ENCODE measurements at places on chromosomes 7 and 10. TPM values are rescaled to one million over a fixed set of nuclear protein-coding genes. Genes with fewer than 3 reads are reported as not detected.

RHBDD2 gene
- 71.7 TPM for total RNA-seq

UCN3 gene
- total RNA-seq, result not detected

DNA sequence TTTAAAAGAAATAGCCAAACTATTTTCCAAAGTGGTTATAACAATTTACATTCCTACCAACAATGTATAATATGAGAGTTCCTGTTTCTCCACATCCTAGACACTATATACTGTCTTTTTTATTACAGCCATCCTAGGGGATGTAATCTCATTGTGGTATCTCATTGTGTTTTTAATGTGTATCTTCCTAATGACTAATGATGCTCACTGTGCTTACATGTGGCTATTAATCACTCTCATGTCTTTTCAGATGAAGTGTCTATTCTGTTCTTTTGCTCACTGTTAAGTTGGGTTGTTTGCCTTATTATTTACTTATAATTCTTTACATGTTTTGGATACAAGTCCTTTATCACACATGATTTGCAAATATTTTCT, 71.8 kb downstream of the ZNF438 start:
- no peak for DNase-seq

DNA sequence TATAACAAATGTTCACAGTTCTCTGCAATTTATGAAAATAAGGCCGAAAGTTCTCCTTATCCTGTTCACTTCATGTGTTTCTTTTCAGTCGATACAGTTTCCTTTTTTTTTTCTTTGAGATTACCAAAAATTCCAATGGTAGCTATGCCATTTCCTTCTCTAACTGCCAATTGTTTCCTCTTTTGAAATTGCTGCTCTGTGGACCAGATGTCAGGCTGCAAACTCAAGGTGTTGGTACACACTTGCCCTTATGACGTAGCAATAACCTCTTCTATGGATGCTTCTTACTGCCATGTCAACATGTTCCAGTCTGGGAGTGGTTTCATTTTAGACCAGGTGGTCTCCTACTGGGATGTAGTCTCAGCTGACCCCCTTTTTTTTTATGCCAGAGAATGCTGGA, 52.9 kb downstream of the CASD1 start:
- DNase-seq, result no peak

DNA sequence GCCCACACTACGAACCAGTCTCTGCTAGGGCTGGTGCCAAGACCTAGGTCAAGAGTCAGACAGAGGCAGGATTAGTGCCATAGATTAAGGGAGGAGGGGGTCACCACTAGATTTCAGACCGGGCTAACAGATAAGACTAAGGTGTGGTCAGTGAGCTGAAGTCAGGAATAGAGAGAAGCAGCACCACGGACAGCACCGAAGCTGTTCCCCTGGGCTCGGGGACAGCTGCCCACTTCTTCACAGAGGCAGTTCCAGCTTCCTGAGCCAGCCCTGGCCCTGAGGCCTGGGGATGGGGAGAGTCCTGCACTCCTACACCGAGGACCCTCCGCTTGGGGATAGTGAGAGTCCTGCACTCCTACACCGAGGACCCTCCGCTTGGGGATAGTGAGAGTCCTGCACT, 11.2 kb upstream of the JAKMIP3 start:
- no peak for DNase-seq

DNA sequence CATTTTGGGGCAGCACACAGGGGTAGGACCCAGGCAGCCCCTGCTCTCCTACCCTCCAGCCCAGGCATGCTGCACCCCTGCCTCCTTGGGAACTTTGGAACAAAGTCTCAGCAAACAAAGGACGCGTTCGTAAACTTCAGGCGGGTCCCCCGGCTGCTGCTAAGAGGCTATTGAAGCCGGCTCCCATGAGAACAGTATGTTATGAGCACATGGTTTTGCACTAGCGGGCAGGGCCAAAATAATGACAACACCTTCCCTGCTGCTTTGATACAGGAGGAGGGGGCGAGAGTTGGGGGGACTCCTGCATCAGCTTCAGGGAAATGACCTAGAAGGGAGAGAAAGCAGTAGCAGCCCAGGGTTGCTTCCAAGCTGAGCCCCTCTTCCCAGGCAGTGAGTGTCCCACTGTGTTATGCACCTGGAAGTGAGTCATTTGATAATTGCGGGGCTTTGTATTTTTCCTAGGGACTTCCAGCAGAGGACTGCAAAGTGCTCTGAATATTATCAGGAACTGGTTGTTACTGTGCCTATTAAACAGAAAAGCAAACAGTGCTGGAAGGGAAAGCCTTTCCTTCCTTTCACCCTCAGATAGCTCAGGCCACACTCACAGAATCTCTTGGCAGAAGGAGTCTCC, 6.9 kb downstream of the ITPRIP start:
- no peak for DNase-seq

GRCh38 chr7:4144172-4144701, 537.9 kb upstream of the FOXK1 start:
- no peak for DNase-seq

DNA sequence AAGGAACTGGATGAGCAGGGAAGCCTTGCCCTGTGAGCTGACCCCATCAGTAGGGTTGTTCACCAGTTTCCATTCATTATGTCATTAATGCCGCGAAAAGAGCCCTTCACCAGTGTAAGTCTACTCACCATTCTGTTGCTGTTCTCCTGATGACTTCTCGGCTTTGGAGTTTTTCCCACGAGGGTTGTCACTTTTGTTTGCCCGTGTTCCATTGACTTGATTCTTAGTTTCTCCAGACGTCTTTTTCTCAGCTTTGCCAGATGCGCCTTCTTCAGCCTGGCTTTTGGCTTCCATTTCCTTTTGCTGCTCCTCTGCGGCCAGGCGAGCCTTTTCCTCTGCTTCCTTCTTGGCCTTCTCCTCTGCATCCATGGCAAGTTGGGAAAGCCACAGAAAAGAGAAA, 128.8 kb downstream of the PPP1R17 start:
- no peak for DNase-seq
